Activated naive CD4-positive, alpha-beta T cell (primary cell): ENCODE measurements at places on chromosomes 7 and 10.

DNA sequence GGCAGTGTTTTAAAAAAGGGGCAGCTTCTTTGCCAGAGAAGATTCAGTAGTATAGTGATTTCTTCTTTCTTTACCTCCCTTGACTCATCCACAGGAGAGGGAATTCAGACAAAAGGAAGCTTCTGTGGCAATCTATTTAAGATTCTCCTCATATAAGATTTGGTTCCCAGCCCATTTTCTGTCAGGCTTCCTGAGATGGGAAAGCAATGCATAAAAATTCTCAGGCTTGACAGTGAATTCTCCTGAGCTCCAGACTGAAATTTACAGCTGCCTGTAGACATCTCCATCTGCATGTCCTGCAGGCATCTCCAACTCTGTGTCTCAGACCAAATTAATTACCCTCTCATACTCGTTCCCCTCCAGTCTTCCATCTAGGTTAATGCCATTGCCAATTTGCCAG lies 72.8 kb downstream of the TSPAN12 start:
- no peak for DNase-seq

DNA sequence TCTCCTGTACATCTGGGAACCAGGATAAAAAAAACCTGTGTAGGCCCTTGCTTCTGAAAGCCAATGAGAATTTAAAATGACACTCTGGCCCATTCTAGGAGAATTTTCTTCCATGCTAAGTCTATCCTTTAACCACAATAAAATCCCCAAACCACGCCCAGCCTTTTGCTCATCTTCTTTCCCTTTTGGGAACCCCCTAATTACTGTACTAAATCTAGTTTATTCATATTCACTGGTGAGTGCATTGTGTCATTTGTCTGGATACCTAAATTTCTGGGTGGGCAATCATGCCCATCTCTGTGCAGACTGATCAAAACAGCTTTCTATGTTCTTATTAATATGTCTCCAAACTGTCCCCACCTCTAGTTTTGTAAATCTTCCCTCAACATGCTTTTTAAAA lies 11.7 kb upstream of the CDK14 start:
- DNase-seq, result no peak

GRCh38 chr7:25319707-25320106 lies 91.4 kb upstream of the NPVF start:
- no peak for DNase-seq

- DNase-seq, result no peak
Observed at GRCh38 chr10:103280031-103280430, 3.1 kb downstream of the INA start.

DNA sequence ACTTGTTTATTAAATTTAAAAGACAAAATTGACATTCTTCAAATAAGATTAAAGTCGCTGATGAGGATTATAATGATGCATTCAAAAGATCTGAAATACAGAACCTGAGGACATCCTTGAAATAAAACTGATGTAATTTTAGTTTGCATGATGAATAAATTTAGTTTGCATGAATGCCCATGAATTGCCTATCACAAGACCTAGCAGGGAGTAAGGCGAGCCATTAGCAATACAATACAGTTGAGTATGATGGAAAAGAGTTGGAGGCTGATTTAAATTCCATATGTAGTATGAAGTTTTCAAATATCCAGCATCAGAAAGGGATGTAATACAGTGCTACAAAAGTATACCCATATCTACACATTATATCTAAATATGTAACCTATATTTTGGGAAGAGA lies 321.3 kb downstream of the CACNA2D1 start:
- DNase-seq, result no peak

DNA sequence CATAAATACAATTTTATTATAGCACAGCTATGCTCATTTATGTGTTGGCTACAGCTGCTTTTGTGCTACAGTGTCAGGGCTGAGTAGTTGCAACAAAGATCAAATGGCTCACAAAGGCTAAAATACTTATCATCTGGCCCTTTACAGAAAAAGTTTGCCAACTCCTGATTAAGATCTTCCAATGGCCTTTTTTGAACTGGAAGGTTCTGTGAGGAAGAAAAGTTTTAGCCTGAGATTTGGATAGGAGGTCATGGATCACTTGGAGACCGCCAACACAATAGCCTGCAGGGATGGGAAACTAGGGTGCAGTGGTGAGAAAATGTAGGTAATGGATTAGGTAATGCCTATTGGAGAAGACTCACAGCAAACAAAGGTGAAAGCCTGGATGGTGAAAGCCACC lies 169.8 kb downstream of the NOC3L start:
- no peak for DNase-seq

GRCh38 chr10:110872984-110873923 lies 1.5 kb downstream of the PDCD4 start:
- DNase-seq, result no peak

DNA sequence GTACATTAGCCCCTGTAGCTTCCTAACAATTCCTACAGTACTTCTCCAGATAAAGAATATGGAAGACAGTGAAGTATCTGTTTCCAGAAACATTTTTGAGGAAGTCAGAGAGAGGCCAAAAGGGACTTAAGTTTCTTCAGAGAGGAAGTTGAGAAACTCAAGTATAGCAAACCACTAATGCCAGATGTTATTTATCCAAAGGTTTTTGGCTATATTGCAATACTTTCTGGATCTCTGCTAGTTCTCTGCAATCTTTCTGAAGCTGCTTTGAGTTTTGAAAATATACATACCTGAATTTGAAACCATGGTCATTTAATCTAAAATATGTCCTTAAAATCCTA lies 64.7 kb downstream of the BICC1 start:
- DNase-seq, result no peak

GRCh38 chr10:24378126-24378920 lies 169.4 kb downstream of the KIAA1217 start:
- no peak for DNase-seq

DNA sequence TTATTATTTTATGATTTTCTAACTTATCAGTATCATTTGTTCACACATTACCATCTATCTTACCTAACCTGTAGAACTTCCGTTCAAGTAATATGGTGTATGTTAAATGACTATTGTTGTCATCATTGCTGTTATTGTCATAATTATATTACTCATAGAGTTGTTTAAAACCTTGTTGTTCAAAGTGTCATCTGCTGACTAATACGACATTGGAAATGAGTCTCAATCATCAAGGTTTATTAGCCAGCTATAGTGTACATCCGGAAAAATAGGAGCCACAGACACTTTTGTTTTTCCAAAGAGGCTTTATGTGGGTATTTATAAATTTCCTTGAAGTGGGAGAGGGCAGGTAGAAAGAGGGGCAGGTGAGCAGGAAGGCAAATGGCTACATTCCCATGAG lies 386.9 kb upstream of the LRRTM3 start:
- DNase-seq, result no peak

- DNase-seq, result no peak
Observed at GRCh38 chr7:122412883-122413282, 108.3 kb upstream of the FEZF1 start.

DNA sequence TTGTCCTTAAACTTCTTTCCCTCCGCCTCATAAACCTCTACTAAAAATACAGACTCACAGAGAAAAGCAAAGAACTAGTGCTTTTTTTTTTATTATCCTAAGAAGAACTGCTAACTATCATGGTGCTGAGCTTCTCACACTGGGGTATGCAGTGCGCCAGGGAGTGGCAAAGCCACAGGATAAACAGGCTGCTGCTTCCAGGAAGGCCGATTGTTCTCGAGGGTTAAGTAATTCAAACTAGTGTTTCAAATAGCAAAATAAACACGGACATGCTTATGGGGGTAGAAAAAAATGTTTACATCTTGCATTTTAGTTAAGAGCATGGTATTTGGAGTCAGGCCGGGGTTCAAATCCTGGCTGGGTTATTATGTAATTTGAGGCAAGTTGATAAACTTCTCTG lies 157.0 kb downstream of the TAX1BP1 start:
- DNase-seq, result no peak

- peak; percentile 40 for DNase-seq
Observed at GRCh38 chr10:24952707-24953645, 570 bp upstream of the PRTFDC1 start.

DNA sequence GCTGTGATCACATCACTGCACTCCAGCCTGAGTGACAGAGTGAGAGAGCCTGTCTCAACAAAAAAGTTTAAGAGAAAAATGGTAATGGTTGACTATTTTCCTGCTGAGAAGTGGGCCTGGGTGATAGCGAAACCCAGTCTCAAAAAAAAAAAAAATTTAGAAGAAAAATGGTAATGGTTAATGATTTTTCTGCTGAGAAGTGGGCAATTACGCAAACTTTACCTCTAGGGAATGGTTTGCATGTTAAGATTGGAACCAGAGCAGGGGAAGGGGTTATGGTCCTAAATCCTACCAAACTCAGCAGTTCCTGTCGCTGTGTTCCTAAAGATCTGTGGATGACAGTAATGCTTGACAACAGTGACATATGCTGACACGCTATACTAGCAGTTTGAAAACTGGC lies 130.5 kb upstream of the RHEB start:
- no peak for DNase-seq

- DNase-seq, result no peak
Observed at GRCh38 chr10:14010101-14010558, 320.6 kb downstream of the FRMD4A start.

- no peak for DNase-seq
Observed at GRCh38 chr7:86913709-86914108, 145.7 kb downstream of the ELAPOR2 start.

DNA sequence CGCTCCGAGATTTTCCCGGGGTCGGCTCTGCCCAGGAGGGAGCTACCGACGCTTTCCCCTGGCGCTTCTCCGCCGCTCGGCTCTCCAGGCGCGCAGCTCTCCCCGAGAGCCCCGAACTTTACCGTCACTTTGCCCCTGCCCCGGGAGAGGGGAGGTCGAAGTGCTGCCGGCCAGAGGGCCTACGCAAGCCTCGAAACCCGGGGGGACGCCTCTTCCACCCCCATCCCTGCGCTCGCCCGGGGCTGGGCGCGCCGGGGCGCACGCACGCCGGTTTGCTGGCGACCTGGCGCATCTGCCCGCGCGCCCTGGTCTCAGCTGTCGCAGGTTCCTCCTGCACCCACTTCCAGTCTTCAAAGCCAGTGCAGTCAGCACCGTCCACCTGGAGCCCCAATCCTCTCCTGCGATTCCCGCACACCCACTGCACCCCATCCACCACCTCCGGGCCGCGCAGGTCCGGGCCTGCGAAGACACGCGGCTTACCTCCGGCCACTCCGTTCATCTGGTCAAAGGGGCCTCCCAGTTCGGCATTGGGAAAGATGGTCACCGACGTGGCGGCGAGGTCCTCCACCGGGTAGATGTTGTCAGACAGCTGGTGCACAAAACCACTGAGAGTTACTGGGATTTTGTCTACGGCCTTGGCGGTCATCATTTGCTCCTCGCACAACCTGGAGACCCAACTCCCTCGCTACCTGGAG lies 638 bp downstream of the EGR2 start:
- DNase-seq, result peak; percentile 21

DNA sequence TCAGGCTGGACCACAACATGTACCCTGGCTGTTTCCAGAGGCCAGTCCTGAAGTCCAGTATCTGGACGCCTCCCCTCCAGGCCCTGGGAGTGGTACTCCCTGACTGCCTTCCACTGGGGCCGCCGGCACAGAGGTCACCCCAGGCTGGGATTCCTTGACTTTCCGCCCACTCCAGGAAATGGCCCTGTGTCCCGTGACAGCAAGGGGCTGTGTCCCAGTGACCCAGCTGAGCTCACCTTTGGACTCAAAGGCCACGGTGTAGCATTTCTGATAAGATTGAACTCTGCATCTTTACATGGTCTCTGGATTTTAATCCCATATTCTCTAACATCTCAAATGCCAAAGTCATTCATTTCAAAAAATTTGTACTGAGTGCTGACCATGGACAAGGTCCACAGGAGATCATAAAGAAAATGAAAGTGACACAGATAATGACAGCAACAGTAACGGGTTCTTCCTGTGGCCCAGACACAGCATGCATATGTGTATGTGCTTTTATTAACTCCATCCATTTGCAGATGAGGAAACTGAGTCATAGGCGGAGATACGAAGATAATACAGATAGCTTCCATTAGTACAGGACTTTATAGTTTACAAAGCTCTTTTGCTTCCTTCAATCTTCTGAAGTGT lies 5.4 kb downstream of the ADAMTS14 start:
- DNase-seq, result no peak

- no peak for DNase-seq
Observed at GRCh38 chr7:131336956-131337355, 9.3 kb downstream of the MKLN1 start.

- no peak for DNase-seq
Observed at GRCh38 chr10:103877861-103878260, 22.5 kb upstream of the SH3PXD2A start.

DNA sequence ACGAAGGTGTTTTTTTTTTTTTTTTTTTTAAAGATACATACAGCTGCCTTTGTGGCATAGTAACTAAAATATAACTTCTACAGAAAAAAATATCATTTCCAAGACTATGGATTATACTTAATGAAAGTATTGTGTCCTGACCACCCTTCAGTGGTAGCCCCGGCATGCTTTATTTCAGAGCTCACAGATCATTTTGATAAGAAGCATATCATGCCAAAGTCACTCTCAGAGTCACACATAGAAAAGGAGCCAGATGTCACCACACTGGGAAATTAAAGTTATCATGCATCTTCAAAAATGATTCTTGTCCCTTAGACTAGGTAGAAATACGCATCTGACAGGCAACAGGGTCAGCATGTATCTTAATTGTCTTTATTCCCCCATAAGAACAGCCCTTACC lies 3.0 kb downstream of the ADARB2 start:
- DNase-seq, result no peak
